ENCODE measurements at places on chromosomes 1 and 21. TPM values are rescaled to one million over a fixed set of nuclear protein-coding genes. Genes with fewer than 3 reads are reported as not detected.

DNA sequence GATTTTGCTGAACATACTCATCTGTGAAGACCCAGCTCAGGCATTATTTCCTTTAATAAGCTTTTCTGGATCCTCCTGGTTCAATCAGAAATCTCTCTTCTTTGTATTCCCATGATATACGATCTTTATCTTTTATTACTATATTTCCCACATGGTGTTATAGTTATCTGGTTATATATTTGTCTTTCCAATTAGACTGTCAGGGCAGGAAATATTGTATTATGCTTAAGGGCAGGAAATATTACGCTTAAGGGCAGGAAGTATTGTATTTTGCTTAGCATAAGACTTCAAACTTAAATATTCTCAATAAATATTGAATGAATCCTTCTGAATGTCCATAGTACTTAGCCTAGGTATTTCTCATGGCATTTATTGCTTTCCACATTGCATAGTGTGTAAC, 122.2 kb downstream of the COQ8A start:
- DNase-seq, result no peak

The BCL2L15 gene
- not detected for total RNA-seq

DNA sequence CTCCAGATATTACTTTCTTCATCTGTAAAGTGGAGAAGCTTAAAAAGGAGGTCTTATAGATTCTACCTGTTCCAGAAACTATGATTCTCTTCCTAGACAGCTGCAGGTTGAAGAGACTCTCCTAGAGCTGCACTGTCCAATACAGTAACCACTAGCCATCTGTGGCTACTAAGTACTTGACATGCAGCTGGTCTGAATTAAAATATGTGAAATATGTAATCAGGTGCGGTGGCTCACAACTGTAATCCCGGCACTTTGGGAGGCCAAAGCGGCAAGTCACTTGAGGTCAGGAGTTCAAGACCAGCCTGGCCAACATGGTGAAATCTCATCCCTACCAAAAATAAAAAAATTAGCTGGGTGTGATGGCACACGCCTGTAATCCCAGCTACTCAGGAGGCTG, 15.8 kb downstream of the APP start:
- DNase-seq, result no peak

The INTS7 gene
- 9.6 TPM for total RNA-seq

The SPAG17 gene
- total RNA-seq, result not detected

DNA sequence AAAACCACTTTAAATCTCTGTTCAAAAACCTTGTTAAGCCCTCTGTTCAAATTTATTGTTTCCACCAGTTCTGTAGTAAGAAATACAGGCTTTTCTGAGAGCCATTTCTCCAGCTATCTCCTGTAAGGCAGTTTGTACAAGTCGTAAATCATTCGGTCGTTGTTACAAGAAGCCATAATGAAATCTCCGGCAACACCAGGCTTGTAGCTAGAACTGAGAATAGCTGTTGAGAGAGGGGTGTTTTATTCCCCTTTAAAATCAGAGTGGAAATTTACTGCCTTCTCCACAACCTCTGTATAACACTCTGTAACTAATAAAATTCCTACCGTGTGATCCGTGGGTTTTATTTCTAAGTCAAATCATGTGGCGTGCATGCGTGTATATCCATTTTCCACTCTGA, 335.8 kb upstream of the KAZN start:
- DNase-seq, result no peak

DNA sequence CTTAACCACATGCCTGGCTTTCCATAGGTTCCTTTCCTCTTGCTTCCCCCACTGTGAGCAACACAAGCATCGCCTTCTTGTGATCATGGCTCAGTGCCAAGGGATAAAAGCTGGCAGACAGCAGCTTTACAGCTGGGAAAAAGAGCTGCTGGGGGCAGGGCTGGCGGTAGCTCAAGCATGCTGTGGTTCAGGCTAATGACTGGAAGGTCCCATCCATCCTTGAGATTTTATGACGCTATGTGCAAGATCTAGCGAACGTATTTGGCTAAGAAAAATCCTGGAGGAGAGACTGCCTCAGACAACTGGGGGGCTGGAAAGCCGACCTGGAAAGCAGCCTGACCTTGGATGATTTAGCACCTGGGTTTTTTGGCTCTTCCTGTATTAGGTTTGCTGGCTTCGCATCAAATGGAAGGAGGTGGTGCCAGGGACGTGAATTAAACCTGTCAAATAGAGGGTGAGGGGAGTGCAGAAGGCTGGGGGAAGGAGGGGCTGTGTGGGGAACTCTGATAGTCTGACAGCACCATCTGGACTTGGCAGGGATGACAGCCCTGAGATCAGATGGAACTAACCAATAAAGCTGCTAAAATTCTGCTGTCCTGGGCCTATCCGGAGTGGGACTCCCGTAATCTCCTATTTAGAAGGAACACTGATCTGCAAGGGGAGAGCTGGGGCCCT, 34.8 kb downstream of the ZMYND12 start:
- DNase-seq, result no peak

The PRPF38B gene
- 16.9 TPM for total RNA-seq

The ANGEL2 gene
- total RNA-seq, result 14.3 TPM

GRCh38 chr1:153028766-153029165, 2.2 kb upstream of the SPRR1B start:
- DNase-seq, result no peak

DNA sequence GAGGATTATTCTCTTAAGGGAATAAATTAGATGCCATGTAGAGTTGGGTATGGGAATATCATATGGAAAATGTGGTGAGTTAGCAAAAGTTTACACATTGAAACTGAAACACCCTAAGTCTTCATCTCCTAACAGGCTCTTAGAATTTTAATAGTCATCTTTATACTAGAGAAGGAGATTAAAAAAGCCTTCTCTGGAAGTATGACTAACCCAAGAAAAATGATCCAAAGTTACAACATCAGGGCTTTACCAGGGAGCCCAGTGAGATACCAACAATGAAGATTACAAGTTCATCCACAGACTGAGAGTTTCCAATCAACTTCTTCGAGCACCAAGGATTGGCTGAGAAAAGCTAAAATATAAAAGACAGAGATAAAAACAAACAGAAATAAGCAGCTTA, 70.0 kb upstream of the KIAA0040 start:
- DNase-seq, result no peak

- no peak for DNase-seq
Observed at GRCh38 chr21:23811805-23812204, 1795.5 kb downstream of the MRPL39 start.

DNA sequence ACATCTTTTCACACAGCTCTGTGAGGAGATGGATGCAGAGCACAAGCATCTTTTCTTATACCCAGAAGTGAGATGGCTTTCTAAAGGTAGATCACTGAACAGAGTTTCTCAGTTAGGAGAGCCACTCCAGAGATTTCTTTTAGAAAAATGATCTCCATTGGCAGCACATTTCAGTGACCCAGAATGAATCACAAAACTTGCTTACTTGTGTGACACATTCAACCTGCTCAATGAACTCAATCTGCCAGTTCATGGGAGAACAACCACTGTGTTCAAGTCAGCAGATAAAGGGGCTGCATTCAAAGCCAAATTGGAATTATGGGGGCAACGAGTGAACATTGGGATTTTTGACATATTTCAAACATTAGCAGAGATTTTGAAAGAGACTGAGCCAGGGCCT, 78.3 kb downstream of the UCHL5 start:
- DNase-seq, result no peak

DNA sequence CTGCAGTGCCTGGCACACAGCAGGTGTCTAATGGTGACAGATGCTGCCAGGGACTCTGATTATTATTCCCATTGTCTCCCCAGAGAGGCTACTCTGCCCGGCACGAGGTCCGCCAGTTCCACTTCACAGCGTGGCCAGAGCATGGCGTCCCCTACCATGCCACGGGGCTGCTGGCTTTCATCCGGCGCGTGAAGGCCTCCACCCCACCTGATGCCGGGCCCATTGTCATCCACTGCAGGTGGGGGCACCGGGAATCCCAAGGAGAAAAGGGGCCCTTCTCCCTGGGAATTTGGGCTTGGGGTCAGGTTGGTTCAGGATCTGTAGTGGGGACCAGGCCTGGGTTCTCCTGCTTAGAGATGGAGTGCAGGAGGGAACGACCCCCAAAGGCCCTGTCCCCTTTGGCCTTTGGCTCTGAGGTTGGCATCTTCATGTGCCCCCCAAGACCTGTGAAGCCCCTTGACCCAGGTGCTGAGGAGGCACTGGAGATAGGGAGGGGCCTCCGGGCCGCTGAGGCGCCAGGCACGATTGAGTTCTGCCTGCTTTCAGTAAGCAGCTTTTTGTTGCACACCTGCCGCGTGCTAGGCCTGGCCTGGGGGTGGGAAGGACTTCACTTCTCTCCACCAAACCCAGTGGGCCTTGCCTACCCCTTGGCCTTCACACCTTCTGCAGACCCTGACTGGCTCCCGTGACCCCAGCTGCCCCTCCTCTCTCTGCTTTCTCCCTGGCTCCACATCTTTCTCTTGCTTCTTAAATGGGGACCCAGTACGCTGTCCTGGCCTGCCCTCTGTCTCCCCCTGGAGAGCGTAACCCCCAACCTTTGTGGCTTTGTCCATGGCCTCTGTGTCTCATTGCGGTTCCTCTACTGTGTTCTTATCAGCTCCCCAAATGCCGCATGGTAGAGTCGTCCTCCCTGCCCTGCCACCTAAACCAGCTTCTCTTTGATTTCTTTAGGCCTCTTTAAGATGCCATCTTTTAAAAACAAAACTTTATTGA, 76.4 kb downstream of the PTPRU start:
- no peak for DNase-seq

The SRGAP2B gene
- 11.3 TPM for total RNA-seq

DNA sequence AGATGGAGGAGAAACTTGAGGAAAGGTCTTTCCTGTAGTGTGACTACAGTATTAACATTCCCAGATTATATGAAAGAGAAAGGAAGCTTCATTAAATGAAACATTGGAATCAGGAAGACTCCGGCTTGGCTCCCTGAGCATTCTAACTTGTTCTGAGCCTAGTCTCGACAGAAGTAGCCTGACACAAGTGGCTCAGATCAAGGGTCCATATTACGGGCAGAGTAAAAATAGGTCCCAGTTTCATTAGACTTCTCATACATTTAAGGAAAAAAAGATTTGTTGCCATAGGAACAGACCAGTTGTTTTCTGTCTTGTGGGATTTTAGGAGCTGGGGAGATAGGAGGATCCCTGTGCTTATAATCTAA, 12.8 kb downstream of the SMAP2 start:
- DNase-seq, result no peak

DNA sequence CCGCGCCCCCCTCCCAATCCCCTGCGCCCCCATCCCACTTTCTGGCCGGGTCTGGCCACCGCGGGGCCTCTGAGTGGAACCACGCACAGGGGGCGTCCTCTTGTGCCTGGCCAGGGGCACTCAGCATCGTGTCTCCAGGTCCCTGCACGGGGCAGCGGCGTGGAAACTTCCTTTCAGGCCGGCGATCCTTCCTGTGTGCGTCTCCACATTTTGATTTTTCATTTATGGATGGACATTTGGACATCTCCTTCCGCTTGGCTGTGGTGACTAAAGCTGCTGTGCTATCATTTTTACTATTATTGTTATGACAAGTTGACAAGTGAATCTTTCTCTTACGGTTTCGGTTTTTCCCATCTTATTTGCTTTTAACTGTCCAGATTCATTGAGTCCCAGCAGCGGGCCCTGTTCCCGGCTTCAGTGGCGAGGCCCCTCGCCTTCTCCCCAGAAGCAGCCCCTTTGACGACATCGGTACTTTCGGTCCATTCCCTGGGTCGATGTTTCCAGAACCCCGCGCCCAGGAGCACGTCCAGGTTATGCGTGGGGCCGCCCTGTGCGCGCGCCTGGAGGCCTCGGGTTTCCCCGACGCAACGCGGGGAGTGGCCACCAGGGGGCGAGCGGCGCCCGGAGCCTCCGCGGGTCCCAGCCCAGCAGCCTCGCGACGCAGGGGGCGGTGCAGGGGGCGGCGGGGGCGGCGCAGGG, 12.4 kb upstream of the SLC19A1 start:
- peak; percentile 93 for DNase-seq

The LCE3E gene
- not detected for total RNA-seq

DNA sequence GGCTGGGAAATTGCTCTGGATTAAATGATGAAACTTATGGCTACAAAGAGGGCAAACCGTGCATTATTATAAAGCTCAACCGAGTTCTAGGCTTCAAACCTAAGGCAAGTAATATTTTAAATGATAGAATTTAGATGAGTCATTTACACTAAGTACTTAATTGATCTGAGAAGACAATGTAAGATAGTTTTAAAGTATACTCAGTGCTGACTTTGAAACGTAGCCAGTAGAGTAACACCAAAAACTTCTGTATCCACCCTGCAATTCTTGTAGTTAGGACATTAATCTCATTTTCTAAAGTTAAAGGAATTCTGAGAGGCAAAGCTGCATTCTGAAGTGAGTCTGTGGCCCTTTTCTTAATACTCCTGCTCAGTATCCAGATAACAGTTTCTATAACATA, 20.8 kb downstream of the ATP1B1 start:
- DNase-seq, result no peak

The KRTAP19-7 gene
- not detected for total RNA-seq

- DNase-seq, result no peak
Observed at GRCh38 chr1:31036749-31037500, 28.6 kb downstream of the PUM1 start.

The KCNJ10 gene
- total RNA-seq, result not detected

The BRDT gene
- not detected for total RNA-seq

The OR10R2 gene
- not detected for total RNA-seq

DNA sequence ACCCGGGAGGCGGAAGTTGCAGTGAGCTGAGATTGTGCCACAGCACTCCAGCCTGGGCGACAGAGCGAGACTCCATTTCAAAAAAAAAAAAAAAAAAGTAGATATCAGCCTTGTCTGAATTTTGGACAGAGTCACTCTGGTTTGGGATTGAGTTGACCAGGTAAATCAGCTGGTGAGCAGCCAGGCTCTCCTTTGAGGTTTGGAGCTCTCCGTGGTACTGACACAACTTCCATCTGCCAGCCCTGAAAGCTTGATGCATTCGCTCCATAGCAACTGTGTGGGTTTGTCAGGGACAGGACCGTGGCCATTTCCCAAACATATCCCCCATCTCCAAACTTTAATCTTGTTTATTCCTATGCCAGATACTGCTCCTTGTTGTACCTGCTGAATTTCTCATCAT, 155.2 kb downstream of the DMRTA2 start:
- no peak for DNase-seq

- no peak for DNase-seq
Observed at GRCh38 chr1:203454986-203455471, 20.6 kb upstream of the PRELP start.

DNA sequence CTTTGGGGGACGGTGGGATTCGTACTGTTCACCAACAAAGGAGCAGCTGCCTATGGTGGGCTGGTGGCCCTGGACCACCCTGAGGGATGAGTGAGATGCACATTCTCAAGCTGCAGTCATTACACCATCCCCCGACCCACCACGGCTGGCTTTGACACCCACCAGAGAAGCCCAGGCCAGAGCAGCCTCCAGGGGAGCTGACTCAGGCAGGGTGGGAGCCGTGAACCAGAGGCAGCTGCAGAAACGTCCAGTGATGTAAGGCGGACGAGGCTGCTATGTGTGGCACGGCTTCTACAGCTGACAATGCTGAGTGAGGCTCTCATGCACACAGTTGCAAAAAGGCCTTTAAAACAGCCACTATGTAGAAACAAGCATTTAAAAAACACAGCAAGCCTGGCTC, 40.1 kb downstream of the CHAF1B start:
- DNase-seq, result no peak

The CR2 gene
- total RNA-seq, result not detected

GRCh38 chr1:117753652-117754051, 147.8 kb downstream of the TENT5C start:
- DNase-seq, result no peak

The C1QTNF12 gene
- 0.57 TPM for total RNA-seq
